ENCODE measurements at places on chromosomes 6 and 20.

- DNase-seq = no peak
These were observed 134.7 kb upstream of the RNF24 start for GRCh38 chr20:4150070-4150441.

DNA sequence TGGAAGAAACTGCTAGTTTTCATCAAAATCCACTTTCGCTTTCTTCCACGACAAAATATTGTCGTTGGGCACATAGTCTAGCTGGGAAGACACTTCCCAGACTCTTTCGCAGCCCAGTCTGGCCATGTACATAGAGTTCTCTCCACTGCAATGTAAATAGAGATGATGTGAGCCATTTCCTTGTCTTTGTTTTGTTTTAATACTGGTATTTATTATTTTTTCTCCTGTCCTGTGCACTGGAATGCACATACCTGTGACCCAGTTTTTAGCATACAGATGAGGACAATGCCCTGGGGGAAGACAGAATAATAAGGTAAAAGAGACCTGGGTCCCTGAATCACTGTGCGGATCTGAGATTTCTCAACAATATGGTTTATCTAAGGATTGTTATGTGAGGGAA is 149.5 kb upstream of the BMP5 start:
- DNase-seq = no peak

DNA sequence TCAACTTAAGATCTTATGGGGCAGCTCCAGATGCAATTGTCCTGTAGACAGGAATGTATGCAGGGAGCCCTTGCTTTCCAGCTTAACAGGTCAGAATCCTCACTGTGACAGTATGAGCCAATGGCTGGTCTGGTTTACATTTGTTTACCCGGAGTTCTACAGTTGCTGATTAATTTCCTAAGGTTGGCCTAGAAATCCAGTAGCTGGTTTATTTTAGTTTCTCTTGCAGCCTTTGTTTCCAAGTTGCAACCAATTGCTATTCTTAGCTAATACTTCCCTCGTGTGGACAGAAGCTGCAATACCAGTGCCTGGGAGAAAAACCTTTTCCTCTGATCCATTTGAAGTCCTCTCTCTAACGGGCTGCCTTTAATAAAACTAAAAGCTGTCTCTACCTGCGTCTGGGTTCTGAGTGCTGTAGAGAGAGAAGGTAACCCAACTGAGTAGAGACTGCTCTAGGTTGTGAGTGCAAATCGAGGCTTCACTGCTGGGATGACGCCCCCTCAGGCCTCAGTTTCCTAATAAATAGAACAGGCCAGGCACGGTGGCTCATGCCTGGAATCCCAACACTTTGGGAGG is 45.9 kb downstream of the ZNF217 start:
- no peak for DNase-seq

GRCh38 chr20:17936761-17937732 is 31.5 kb downstream of the SNX5 start:
- DNase-seq = no peak

- no peak for DNase-seq
These were observed 19.7 kb downstream of the STX11 start for GRCh38 chr6:144170044-144170443.

- DNase-seq = no peak
These were observed 47.8 kb upstream of the NRSN1 start for GRCh38 chr6:24078200-24078599.

- no peak for DNase-seq
These were observed 44.3 kb downstream of the KHDC1L start for GRCh38 chr6:73180763-73181619.

DNA sequence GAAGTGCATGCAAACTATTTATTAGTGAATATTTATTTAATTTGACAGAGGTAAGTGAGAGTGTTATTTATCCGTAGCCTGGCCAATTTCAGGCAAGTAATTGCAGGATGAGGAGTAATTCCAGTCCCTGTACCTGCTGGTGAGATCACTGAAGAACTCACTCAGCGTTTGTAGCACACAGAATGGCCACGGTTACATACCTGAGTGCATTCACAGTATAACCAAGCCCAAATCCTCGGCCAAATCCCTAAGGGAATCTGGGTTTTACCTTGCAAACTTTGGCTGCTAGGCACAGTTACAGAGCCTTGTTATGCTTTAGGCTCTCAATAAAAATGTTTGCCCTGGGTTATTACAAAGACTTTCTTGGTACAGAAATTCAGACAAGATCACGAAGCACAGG is 93.3 kb downstream of the KCNQ5 start:
- DNase-seq = no peak
